ENCODE measurements at places on chromosomes 2 and 18.

GRCh38 chr2:185246717-185247116 is 491.9 kb upstream of the FSIP2 start:
- no peak for DNase-seq

DNA sequence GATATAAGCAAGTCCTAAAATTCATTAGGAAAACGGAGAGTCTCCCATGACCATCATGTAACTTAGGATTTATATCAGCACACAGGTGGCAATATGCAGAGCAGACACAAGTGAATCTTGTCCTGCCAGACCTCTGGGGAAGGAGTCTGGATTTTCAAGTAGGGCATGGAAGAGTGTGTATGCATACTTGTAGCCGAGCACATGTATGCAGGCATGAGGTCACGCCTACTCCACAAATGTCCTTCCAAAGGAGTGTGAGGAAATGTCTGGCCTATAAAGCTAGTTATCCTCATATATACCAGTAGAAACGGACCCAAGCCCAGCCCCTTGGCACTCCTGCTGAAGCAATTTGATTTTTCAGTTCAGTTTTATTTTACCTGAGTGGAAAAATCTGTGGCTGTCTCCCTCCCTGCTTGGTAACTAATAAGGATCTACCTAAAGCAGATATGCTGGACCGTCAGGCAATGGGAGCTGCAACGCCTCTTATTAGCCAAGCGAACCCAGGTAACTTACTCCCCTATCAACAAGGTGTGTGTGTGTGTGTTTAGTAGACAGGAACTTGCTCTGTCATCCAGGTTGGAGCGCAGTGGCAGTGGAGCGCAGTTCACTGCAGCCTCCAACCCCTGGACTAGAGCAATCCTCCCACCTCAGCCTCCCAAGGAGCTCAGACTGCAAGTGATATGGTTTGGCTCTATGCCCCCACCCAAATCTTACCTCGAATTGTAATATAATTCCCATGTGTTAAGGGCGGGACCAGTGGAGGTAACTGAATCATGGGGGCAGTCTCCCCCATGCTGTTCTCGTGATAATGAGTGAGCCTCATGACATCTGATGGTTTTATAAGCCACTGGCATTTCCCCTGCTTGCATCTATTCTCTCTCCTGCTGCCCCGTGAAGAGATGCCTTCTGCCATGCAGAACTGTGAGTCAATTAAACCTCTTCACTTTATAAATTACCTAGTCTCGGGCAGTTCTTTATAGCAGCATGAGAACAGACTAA is 2.8 kb downstream of the STAT1 start:
- DNase-seq = peak; percentile 31

DNA sequence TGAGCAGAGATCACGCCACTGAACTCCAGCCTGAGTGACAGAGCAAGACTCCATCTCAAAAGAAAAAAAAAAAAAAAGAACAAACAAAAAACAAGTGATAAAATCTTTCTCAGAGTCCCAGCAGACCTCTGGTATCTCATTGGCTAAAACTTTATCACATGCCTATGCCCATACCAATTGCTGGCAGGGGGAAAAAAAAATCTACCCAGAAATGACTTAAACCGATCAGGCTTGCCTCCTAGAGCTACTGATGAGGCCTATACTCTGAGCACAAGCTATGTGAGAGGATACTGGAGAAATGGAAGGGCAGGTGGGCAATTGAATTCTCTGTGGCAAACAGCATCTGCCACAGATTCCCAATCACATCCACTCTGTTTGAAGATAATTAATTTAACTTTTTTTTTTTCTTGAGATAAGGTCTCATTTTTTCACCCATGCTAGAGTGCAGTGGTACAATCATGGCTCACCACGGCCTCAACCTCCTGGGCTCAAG is 49.0 kb downstream of the FBXO36 start:
- no peak for DNase-seq

DNA sequence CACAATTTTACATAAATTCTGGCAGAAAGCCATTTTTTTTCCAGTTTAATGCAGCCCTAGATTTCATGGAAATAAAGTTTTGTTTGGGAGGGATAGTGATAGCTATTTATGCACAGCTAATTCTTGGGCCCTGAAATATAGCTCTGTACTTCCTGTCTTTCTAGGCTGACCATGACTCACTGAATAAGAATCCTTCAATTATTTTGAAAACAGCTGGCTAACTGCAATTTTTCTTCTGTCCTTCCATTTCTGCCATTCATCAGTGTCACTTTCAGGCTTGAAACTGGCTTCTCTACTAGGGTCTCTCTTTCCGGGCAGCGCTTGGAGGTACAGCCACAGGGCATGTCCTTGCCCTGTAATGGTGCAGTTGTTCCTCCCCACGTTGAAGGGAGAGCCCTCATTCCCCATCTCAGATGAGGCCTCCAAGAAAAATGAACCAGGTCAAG is 97.1 kb upstream of the TMEM178A start:
- no peak for DNase-seq

- DNase-seq = peak; percentile 87
These were observed at the start of gene CYTIP for GRCh38 chr2:157443795-157444640. Gene CYTIP, minus strand, starts transcription at chr2:157444089. Its CDS starts 69 bp downstream, at chr2:157444020.

DNA sequence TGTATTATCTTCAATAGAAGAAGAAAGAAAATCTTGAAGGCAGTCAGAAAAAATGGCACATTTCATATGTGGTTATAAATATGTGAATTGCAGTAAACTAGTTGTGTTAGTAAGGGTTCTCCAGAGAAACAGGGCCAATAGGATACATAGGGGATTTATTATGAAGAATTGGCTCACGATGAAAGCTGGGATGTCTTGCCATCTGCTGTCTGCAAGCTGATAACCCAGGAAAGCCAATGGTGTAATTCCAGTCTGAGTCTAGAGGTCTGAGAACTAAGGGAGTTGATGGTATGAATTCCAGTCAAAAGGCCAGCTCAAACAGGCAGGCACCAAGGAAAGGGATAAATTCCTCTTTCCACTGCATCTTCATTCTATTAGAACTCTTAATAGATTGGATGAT is 362.4 kb downstream of the KCNJ3 start:
- no peak for DNase-seq

GRCh38 chr2:235080101-235080500 is 128.3 kb downstream of the SH3BP4 start:
- DNase-seq = no peak

- DNase-seq = no peak
These were observed 19.1 kb downstream of the MXD1 start for GRCh38 chr2:69933839-69934613.

DNA sequence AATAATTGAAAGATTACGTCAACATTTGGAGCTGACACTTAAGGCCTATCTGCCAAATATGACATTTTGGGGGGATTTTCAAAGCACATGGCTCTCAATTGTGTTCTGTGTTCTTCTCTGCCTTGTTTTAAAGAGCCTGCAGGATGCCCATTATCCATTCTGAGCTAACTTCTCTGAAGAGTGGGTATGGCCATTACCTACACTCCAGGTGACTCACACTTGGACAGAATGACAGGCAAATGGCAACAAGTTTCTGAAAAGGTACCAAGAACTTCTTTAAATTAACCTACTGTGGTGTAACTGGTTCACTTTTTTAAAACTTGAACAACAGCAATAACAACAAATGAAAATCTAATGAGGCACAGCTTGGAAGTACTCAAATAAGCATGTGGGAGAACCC is 834.9 kb upstream of the SLC39A10 start:
- no peak for DNase-seq

DNA sequence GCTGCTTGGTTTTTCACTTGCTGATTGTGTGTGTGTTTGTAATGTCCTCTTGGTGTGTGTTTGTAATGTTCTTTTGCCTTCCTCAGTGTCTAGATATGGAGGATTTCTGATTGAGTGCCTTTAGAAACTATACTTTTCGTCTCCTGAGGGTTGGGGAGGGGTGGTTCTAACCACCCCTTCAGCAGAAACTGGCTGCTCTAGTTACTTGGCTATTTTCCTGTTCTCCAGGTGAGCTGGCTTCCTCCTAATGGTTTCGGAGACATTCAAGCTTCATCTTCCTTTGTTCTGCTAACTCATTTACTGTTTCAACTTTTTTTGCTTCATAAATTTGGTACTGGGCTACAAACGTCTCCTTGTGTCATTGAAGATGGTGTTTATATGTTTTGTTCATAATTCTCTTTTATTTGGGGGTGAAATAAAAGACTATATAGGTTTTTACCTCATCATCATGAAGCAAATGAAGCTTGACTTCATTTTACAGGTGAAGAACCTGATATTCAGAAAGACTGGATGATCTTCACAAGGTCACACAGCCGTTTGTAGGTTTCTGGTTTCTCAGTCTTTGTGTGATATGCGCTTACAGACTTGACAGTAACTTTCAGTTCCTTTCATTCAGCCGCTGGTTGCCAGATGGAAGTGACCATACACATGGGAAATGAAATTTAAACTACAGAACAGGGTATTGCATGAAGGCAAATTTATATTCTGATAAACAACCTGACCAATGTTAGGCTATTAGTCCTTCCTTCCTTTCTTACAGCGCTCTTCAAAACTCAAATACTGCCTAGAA is 238.5 kb downstream of the GALR1 start:
- DNase-seq = no peak

GRCh38 chr2:40511661-40512213 is 59.8 kb upstream of the SLC8A1 start:
- DNase-seq = no peak

DNA sequence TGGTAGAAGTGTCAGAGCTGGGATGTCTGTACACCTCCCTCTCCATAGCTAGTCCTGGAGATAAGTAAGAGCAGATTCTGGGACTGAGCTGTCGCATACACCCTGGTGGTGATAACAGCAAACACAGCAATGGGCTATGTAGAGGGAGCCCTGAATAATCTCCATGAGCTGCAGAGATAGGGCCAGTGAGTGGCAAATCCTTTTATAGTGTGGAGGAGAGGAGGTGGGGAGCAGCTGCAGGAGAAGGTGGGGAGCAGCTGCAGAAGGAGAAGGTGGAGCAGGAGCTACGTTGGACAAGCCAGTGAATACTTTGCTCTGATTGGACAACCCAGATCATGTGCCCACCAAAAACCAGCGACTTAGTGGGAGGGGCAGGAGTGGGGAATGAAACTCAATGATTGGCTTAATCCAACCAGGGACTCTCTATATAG is 85.5 kb downstream of the TMEM247 start:
- no peak for DNase-seq

DNA sequence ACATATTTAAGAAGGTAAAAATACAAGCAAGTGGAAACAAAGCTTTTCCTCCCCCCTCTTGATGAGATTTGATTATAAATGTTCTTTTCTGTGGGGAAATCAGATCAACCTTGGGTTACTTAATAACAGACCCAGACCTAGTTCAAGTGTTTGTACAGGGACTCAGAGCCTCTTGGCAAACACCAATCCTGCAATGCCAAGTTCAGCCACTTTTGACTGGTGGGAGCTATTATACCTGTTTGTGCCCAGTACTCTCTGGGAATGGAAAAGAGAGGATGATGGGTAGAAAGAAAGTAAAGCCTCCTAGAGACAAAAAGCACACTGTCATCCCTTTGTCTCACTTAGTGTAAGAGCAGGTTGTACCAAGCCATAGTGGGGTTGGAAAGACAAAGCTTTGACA is 63.8 kb upstream of the EPHA4 start:
- no peak for DNase-seq

All from activated CD4-positive, alpha-beta T cell treated with anti-CD3 and anti-CD28 coated beads, Interleukin-2, amount 10 ng/mL, durations not matched to agents 7 days and 5 days (primary cell).